Peyer's patch (tissue), 4 donors: ENCODE measurements at places on chromosomes 4 and X. TPM values are rescaled to one million over a fixed set of nuclear protein-coding genes. Genes with fewer than 3 reads are reported as not detected.

SHISA3 gene
- 1.6 TPM for total RNA-seq

- DNase-seq = no peak
Observed at GRCh38 chr4:137200322-137200721, 332.0 kb downstream of the PCDH18 start.

DNA sequence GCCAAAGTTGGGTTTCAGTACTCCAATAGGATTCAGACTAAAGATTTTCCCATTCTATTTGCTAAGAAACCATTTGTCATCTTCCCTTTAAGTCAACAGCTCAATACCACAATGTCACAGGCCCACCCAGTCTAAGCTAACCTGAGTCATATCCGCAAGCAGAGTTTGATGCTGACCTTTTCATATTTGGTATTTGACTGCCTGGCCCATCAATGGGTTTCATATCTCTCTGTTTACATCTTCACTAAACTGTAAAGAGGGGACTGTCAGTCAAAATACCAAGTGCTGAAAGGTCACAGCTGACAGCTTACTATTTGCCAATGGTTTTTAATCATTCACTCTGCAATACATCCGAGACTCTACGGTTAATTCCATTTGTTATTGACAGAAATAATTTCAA, 707.5 kb upstream of the ACTRT1 start:
- DNase-seq = no peak

FAM9C gene
- total RNA-seq = not detected

RAB9B gene
- 1.2 TPM for total RNA-seq

GRCh38 chr4:185567381-185568376, 32.4 kb upstream of the PDLIM3 start:
- DNase-seq = no peak

N4BP2 gene
- 10.2 TPM for total RNA-seq

DNA sequence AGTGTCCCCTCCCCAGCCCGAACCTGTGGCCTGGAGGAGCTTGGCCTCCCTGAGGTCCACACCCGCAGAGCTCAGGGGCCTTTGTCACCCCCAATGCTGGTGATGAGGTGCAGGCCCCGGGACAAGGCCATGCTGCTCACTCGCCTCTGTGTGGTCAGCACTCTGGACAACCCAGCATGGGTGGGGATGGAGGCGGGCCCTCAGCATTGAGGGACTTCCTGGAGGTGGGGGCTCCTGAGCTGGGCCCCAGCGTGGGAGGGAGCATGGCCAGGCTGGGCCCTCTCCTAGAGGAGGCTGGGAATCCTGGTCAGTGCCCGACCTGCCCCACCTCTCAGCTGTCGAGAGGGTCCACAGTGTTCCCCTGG, 30.6 kb downstream of the TACC3 start:
- DNase-seq = no peak

DEFB131A gene
- not detected for total RNA-seq

DNA sequence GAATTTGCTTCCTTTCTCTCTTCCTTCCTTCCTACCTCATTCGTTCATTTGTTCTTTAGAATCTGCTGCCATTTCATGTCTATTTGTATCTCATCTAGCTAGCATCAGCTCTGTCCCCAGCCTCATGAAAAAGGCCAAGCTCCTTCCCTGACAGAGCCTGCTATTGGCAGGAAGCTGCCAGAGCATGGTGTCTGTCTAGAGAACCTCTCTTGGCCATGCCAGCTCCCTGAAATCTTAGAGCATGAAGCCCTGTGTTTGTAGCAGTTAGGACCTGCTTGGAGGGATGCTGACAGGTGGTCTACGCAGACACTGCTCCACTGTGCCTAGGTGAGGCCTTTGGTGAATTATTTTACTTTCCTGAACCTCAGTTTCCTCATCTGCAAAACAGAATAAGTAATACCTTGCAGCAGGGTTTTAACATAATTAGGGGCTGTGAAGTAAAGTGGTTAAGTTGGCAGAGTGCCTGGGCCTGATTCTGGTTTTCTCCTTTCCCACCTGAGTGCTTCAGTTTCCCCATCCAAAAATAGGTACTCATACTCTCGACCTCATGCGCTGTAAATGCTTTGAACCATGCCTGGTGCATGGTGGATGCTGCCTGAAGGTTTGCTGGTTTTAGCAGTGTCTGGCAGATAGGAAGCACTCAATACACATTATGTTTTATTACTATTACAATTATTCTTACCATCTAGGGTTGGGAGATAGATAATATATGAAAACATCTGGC, 4.7 kb downstream of the PTTG2 start:
- no peak for DNase-seq

DNA sequence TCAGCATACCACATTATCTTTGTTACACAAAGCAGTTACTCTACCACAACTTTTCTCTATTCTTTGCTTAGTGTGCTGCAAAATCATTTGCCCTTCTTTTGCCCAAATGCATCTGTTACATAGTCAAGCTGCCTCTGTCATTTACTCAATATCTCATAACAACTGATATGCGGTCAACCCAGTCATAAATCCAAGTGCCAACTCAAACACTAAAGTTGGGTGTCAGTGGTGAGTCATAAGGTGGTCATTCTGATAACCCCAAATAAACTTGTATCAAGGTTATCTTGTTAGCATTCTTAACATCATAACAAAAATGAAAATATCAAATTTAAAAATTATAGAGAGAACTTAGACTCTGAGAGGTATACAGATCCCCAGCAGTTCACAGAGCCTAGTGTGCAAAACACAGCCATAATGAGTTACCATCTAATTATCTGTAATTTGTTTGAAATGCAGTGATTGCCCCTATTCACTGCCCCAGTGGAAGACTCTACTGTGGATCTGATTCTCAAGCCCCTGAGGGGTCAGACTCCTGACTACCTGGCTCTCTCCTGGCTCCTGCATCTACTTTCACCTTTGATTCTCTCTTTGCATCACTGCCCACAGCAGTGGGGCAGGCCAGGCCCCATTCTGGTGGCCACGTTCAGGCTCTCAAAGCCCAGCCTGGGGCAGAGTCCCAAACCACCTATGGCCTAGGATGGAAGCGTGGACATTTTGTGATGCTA, 29.2 kb downstream of the TBC1D9 start:
- no peak for DNase-seq

DNA sequence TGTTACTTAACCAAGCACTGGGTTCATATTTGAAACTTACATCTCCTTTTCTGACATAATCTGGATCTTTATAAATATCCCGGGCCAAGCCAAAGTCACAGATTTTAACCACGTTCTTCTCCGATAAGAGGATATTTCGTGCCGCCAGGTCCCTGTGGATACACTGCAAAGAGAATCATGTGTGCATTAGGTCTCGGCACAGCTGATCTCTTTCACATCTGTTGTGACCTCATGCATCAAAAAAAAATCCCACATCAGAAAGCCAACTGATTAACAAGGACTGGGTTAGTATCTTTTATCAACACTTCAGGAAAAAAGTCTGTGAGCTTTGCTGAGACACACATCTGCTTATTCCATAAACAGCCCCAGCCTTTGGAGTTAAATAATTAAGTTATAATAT, 35.5 kb downstream of the KDR start:
- DNase-seq = no peak

- no peak for DNase-seq
Observed at GRCh38 chrX:47185241-47185640, 8.4 kb upstream of the UBA1 start.

DNA sequence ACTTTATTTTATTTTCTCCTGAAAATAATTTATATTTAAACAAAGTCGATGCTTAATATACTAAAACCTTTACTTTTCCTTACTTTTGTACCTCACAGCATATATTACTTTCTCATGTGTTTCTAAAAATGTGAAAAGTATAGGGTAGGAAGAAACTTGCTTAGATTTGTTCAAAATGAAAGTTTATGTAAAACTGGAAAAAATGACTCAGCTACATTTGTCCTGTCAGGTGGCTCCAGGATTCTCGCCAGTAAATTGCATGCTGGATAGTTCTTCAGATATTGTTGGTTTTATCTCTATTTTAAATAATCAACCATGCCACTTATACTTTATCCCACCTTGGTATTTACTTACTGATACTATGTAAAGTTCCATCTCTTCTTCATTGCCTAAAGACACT, 159.2 kb upstream of the NDST4 start:
- DNase-seq = no peak

DNA sequence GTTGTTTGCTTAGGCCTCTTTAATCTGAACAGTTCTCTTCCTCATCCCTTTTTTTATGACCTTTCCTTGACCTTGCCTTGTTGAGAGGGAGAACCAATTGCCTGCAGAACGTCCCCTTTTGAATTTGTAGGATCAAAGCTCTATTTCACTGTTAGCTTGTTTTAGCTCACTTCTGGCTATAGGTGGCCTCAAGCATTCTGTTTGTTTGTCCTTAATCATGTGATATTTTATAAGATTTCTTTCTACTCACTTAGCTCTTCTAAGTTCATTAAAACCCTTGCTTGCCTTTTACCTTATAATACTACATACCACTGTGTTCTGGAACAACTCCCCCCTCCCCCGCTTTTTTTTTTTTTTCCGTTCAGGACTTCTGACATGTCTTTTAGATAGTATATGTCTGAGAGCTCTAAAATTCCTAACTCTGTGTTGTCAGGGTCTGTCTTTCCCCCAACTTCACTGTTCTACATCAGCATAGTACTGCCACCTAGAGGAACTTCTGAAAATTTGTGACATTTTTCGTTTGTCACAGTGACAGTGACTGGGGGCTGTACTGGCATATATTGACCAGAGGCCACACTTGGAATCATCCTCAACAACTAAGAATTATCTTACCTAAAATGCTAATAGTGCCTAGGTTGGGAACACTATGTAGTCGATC, 128.5 kb downstream of the LARP7 start:
- no peak for DNase-seq

SH3D19 gene
- 248 TPM for total RNA-seq

FAM47E gene
- total RNA-seq = 0.83 TPM

GRCh38 chrX:3763111-3763510, 49.7 kb upstream of the PRKX start:
- DNase-seq = no peak

GRCh38 chr4:110196206-110196870, 2.1 kb downstream of the ELOVL6 start:
- peak; percentile 44 for DNase-seq

RPGR gene
- total RNA-seq = 27.0 TPM

DNA sequence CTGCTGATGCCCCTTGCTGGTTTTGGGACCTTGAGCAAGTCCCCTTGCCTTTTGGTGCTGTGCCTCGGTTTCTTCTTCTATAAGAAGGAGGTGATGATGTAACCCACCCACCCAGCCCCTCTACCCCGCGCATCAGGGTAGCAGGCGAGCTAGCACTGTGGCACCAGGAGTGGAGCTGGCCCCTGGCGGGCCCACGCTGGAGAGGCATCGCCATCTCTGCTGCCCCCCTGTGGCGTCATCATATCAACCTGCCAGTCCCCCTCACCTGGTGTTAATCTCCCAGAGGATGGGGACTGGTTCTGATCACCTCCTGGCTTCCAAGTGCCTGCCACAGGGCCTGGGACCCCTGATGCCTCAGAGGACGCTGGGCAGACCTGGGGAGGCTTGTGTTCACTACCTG, 6.3 kb upstream of the SORCS2 start:
- DNase-seq = no peak

- DNase-seq = no peak
Observed at GRCh38 chrX:39308126-39308525, 506.9 kb downstream of the MID1IP1 start.

GRCh38 chr4:161133586-161134276, 1030.1 kb downstream of the FSTL5 start:
- no peak for DNase-seq

- DNase-seq = no peak
Observed at GRCh38 chrX:153321381-153322124, at the start of gene PNMA6F. Gene PNMA6F, minus strand, starts transcription at chrX:153321767. Its CDS starts 1,093 bp downstream, at chrX:153320674.

DNA sequence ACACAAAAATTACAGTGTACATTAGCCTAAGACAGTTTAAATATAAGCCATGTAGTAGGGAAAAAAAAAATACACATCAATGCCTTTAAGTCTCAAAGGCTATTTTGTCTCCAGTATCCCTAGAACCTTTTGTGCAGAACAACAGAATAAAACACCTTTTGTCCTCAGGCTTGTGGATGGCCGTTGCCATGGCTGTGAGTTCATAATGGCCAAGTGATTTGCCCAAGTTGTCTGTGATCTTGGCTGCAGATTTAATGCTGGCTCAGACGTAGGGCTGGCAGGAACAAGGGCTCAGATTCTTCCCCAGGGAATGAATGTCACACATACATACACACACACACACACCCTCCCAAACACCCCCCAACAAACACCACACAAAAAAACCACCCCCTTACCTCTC, 25.3 kb downstream of the GPM6B start:
- DNase-seq = no peak

DNA sequence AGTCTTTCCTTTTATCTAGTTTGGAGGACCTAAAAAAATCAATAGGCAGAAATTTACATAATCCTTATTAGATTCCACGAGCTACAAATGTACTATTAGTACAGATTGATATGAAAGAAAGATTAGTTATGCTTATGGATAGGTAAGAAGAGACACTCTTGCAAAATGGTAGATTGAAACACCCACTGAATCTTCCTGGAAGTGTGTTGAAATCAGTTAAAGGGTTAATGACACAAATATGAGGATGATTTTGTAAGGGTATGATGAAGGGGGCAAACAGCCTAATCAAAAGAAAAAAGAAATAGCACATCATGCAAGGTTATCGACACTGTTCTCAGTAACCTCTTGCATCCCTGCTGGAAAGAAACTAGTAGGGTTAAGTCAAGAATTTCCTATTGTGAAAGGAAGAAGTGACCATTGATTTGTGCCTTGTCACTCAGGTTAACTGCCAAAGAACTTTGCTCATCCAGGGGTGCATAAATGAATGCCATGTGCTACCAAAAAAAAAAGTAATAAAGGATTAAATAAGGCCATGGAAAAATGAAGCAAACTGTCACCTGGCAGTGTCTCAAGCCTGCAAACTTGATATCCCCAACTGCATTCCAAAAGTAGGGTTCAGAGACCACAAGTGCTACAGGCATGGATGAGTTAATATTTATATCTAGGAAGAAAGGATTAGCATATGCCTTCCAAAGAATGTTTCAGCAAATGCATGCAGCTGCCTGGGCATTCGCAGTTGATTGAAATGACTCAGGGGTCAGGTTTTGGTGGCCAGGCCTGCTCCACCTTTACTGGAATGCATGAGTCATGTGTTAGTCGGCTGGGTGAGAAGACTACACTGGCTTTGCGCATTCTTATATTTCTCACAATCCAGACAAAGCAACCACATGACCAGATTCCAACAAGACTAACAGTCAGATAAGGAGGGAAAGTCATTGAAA, 78.3 kb upstream of the ATXN3L start:
- peak; percentile 49 for DNase-seq

TLR10 gene
- not detected for total RNA-seq

- DNase-seq = no peak
Observed at GRCh38 chrX:115689931-115690330, 129.0 kb downstream of the PLS3 start.

- no peak for DNase-seq
Observed at GRCh38 chr4:183141997-183142396, 42.9 kb downstream of the WWC2 start.
